HFF-Myc (cell line): ENCODE measurements at places on chromosomes 7 and 10.

GRCh38 chr7:50603287-50603686 is 38.1 kb upstream of the DDC start:
- no peak for DNase-seq

DNA sequence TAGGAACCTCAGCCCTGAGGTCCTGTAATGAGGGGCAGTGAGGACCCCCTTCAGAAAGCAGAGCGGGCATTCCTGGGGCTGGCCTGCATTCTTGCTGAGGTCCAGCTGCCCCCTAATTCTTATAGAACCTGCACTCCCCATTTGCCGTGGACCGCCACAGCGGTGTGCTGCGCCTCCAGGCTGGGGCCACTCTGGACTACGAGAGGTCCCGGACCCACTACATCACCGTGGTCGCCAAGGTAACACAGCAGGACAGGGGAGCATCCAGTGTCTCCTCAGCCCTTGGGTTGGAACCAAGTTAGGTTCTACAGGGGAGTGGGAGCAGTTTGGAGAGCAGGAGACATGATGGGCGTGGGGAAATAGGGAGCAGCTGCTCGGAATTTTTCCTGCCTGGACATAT is 7.3 kb downstream of the CDHR1 start:
- DNase-seq = no peak

DNA sequence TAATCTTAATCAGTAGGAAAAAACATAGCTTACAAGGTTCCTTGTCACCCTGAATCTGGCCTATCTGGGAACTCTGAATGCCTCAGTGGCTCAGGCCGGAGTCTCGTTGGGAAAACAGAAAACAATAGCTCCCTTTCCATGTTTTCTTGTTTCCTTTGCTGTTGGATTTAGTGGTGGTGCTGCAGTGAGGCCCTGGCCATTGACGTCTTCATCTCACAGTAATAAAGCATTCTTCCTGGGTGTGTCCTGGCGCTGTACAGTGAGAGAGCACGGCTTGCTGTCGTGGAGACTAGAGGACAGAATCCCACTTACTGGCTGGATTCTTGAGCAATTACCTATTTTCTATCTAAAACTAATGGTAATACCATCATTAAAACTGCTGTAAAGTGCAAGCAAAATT is 1.3 kb upstream of the SPOCK2 start:
- no peak for DNase-seq

- DNase-seq = no peak
Measured at GRCh38 chr7:90119178-90119971, 34.9 kb upstream of the STEAP1 start.

DNA sequence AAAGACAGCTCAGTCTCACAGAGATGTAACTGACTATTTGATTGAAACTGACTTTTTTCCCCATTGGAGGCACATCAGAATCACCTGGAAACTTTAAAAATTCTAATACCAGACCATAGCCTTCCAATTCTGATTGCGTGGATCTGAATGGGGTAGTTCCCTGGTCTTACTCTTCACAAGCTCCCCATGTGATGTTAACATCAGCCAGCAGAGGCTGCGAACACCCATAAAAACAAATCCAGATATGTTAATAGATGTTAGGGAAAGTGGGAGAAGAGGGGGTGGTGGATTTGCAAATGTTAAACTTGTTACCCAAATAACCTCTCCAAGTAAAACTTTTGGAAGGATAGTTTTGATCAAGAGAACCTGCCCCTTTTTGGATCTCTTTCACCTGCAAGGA is 1133.4 kb downstream of the CNTNAP2 start:
- no peak for DNase-seq

- no peak for DNase-seq
Measured at GRCh38 chr10:124612611-124613498, 131.3 kb downstream of the FAM53B start.
